ENCODE measurements at places on chromosomes 3 and 15.
A peak's percentile ranks its signal among the peaks of the same experiment; 100 is the strongest.

DNA sequence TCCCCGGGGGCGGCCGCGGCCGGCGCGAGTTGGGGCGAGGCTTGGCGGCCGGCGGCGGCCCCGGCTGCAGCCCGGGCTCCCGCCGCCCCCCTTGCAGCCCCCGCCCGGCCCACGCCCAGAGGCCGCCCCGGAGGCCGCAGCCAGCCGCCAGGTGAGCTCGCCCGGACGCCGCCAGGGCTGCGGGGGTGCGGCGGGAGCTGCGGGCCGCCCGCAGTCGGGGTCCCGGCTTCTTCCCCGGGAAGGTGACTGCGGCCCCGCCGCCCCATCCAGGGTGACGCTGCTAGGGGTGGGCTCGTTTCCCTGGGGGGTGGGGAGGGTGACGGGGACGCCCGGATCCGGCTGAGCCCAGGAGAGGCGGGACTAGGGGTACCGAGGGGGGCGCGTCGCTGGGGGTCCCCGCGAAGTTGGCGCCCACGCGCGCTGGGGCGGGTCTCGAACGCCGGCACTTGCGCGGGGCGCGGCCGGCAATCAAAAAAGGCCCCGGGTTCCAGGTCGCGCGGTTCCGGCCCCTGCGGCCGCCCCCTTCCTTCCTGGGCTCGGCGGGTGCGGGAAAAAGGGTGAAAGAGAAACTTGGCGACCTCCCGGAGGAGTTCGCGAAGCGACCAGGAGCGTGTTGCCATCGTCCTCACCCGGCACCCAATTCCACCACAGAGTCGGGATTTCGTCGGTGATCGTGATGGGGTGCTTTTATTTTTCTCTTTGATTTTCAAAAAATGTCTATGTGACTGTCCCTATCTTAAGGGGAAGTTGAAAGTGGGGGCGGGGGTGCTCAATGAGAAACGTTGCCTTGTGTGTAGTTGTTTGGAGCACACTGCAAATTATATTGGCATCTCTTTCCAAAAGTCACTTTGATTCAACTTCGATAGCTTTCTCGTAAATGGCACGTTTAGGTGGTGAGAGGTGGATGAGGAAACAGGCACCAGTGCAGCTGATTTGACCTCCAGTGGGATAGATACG lies 619 bp downstream of the ATXN7 start:
- DNase-seq: peak; percentile 21

DNA sequence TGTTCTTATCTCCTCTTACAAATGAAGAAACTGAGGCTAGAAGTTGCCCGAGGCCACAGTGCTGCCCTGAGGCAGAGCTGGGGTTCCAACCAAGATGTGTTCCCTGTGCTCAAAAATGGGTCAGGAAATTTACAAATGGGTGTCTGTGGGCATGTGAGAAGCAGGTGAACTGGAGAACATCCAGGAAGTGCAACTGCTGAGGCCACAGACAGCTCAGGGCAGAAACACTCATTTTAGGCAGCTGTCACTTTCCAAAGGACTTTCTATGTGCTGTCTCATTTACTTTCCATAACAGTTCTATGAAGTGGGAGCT lies 47.2 kb upstream of the ATP2B2 start:
- no peak for DNase-seq

GRCh38 chr15:29934251-29934650 lies 112.0 kb upstream of the TJP1 start:
- no peak for DNase-seq

GRCh38 chr3:65539616-65540015 lies 499.1 kb downstream of the MAGI1 start:
- DNase-seq: no peak

GRCh38 chr3:171797265-171797679 lies 13.0 kb downstream of the PLD1 start:
- no peak for DNase-seq

DNA sequence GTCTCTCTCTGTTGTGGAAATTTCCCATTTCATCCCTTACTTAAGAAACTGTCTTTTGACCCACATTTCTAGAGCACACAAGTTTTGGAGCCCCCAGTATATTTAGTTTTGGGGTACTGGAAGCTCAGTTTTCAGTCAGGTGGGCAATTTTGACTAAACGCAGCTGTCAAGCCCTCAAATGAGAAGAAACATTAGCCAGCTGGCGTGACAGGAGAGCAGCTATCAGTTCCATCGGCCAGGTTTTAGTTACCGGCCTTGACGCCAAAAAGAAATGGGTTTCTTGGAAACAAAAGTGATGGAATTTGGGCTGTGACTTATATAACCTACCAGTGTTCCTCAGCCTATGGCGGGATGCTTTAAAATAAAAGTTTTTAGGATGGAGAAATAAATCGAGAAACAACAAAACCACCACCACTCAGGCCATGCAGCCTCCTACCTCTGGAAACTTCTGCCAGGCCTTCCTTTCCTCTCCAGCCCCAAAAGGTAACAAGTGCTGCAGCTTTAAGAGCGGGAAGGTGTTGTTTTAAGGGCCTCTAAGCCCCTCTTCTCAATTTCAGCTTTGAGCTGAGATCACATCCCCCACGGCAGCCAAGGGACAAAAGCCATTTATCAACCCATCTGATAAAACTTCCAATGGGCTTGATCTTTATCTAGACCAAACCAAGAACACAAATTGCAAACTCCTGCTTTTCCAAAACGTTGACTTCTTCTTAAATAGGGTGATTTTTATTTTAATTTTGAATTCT lies 18.3 kb downstream of the RGMA start:
- no peak for DNase-seq

DNA sequence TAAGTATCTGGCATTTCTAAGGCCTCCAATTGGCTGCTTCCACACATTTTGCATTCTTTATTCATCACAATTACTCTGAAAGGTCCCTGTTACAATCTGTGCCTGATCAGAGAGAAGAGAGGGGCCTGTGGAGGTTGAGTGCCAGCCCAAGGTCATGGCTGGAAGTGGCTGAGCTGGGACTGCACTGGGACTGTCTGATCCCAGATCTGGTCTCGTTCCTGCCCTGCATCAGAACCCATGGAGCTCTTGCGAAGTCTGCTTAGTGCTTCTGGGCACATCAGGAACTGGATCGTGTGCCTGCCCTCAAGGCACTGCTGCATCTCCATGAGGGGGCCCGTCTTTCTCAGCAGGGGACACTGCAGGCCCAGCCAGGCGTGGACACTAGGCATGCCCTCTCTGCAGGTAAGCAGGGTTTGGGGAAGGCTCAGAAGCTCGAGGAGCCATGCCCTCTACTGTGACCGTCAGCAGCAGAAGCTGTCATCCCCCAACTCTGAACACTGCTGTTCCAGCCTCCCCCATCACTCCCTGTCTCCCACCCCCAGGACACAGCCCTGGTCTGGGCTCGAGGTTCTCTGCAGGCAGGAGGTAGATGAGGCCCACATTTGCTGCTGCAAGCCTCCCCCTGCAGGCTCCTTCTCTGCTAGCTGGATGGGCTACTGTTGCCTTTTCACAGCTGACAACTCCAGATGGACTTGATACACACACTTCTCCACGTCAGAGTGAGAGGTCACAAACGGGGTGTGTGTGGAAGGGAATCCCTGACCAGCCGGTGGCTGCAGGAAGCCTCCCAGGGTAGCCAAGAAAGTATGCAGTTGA lies 96.5 kb upstream of the PRR23E start:
- DNase-seq: no peak

- no peak for DNase-seq
Observed at GRCh38 chr3:59502806-59503205, 453.0 kb upstream of the CFAP20DC start.

- no peak for DNase-seq
Observed at GRCh38 chr15:94910166-94910565, 678.8 kb downstream of the MCTP2 start.

DNA sequence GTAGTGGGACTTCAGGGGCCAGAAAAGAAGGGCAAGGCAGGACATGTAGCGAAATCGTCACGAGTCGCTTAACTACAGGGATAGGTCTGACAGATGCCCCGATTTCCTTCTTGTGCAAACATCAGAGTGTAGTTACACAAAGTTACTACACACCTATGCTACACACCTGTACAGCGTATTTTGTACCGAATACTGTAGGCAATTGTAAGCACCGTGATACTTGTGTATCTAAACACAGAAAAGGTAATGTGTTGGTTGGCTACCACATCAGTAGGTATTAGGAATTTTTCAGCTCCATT lies 515 bp upstream of the MTHFS start:
- DNase-seq: no peak

GRCh38 chr15:80447077-80447476 lies 42.9 kb downstream of the ARNT2 start:
- no peak for DNase-seq

GRCh38 chr15:67542420-67543347 lies at the start of gene MAP2K5:
Gene MAP2K5, plus strand, starts transcription at chr15:67542703. Its CDS starts 633 bp downstream, at chr15:67543336.
- DNase-seq: peak; percentile 81

- DNase-seq: no peak
Observed at GRCh38 chr3:193917158-193917557, 218.8 kb upstream of the HES1 start.

DNA sequence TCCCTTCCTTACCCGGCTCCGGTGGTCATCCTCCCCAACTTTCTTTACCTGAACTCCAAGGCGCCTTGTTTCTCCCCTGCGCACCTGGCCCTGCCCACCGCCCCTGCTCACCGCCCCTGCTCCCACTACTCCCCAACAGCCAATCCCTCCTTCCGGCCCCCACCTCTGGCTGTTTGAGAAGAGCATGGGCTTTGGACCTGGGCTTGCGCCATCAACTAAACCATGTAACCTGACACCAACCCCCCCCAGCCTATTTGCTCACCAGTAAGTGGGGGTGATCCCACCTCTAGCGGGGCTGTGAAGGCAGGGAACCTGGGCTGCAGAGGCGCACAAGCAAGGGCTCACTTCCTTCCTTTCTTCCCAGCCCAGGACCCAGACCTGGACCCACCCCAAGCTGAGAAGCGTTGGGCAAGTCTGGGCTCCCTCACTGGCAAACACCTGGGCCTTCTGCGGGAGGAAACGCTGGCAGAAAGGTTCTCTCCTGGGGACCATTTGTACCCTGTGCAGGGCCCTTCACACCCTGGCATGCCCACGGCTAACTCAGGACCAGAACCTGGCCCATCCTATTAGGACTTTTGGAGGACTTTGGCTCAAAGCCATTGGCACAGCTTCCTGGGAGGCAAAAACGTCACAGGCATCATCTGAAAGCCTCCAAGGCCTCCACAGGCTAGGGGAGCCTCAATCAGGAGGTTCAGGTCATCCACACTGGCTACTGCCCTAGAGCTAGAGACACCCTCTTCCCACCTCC lies at the start of gene PLXNB1:
Gene PLXNB1, minus strand, starts transcription at position 127 of the 748 bp plus-strand sequence. CDS start 5,475 bp downstream, outside the sequence.
- DNase-seq: peak; percentile 63

DNA sequence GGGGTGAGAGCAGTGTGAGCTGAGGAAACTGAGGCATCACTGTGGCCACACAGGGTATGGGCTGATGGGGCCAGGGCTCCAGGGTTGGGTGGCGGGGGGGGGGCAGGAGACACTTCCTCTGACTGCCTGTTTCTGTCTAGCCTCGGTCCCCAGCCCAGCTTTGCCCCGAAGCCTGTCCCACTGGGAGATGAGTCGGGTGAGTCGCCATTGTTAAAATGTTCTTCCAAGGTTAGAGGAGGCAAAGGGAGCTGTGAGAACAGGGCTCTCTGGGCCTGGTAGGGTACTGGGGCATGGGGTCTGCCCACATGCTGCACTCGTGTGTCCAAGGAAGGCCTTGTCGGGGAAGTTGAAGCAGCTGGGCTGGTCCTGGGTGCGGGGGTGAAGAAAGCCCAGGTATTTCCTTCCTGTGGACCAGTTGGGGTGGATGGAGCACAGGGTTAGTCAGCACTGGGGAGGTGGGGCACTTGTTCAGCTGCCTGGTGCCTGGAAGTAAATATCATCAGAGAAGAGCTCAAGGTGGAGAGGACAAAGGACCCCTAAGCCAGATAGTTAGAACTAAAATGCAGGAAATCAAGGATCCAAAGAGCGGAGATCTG lies 8.3 kb upstream of the JMJD7 start:
- DNase-seq: no peak

DNA sequence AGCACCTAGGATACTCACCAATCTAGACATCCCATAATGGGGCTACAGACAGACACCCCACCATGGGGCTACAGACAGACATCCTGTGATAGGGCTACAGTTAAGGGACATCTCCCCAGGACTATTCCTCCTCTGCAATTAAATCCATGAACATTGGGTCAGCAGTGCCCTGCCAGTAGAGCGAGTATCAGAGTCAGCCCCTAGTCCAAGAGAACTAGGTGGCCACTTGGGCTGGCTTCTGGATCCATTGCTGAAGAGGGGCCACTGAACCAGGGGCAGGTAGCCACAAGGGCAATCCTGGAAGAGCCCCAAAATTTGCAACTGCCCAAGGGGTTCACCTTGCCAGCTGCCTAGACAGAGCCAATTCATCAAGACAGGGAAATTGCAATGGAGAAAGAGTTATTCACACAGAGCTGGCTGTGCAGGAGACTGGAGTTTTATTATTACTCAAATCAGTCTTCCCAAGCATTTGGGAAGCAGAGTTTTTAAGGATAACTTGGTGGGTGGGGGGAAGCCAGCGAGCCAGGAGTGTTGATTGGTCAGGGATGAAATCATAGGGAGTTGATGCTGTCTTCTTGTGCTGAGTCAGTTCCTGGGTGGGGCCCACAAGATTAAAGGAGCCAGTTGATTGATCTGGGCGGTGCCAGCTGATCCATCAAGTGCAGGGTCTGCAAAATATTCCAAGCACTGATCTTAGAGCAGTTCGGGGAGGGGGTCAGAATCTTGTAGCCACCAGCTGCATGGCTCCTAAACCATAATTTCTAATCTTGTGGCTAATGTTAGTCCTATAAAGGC lies 170.2 kb upstream of the SMAD3 start:
- no peak for DNase-seq

DNA sequence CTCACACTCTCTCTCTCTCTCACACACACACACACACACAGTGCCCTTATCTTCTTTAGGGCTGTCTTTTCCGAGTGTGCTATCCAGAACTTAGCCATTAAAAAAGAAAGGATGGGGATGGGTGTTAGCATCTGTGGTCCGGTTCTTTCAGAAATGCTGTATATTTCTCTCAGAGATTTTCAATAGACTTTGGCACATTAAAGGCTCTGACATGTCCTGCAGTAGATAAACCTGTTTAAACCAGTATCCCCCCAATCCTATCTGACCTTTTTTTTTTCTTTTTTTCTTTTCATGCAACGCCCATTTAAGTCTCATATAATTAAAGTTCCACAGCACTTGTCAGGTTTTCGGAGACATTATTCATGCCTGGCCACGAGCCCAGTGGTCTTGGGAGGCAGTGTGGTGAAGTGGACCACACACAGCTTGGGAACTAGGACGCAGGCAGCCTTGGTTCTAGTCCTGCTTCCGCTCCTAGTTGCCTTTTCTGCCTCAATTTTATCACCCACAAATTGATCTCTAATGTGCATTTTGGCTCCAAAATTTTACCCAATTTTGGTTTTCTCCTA lies 13.3 kb downstream of the CAV3 start:
- no peak for DNase-seq

DNA sequence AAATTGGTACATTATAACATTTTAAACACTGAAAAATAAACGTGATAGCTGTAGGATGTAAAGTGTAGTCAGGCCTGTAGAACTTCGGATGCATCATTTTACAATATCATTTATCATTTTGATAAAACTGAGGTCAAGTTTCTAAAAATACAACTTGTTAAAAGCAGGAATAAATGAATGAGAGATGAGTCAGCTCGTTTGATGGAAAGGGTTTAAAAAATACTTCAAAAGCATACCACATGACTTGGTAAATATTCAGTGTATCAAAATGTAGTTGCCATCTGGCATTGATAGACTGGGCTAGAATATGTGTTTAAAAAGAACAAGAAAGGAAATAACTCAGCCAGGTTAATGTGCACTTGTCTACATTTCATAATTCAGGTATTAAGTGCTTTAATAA lies 357.0 kb downstream of the TIGIT start:
- DNase-seq: no peak

- DNase-seq: no peak
Observed at GRCh38 chr3:54071601-54072000, 50.8 kb upstream of the CACNA2D3 start.

- peak; percentile 44 for DNase-seq
Observed at GRCh38 chr3:42655331-42655888, 1.9 kb downstream of the ZBTB47 start.

Data from mesothelial cell of epicardium (in vitro differentiated cells).